ENCODE measurements at places on chromosomes 4 and X. TPM values are rescaled to one million over a fixed set of nuclear protein-coding genes. Genes with fewer than 3 reads are reported as not detected.

Gene DKK2
- total RNA-seq, result 3.1 TPM

Gene GRID2
- 21.8 TPM for total RNA-seq

Gene JCHAIN
- total RNA-seq, result not detected

Gene TMPRSS11E
- 0.16 TPM for total RNA-seq

Gene HTR2C
- 0.31 TPM for total RNA-seq

Gene NRK
- total RNA-seq, result 0.31 TPM

Gene TRIM61
- 2.5 TPM for total RNA-seq

Gene GABRQ
- total RNA-seq, result 0.47 TPM

Gene HDX
- total RNA-seq, result 17.8 TPM

Gene DCAF12L2
- total RNA-seq, result 9.0 TPM

Gene PNPLA4
- total RNA-seq, result 16.1 TPM

Gene TEX13C
- total RNA-seq, result under 0.01 TPM

Gene HMX1
- 0.16 TPM for total RNA-seq

Gene GLRB
- total RNA-seq, result 51.5 TPM

Gene GYPE
- 0.31 TPM for total RNA-seq

Gene F9
- total RNA-seq, result not detected

Gene NEUROG2
- total RNA-seq, result 10.1 TPM

Gene MRPL1
- total RNA-seq, result 40.9 TPM

Gene CTPS2
- total RNA-seq, result 33.4 TPM

Gene G3BP2
- total RNA-seq, result 395 TPM

Gene WWC2
- total RNA-seq, result 15.1 TPM

Gene PPP4R3C
- total RNA-seq, result not detected

Gene PAQR3
- 51.8 TPM for total RNA-seq

Gene CT55
- not detected for total RNA-seq

Gene TMEM156
- 0.31 TPM for total RNA-seq

Gene OPRPN
- total RNA-seq, result not detected

Gene WAS
- 0.16 TPM for total RNA-seq

Gene TRIML1
- not detected for total RNA-seq

Gene TMPRSS11D
- total RNA-seq, result not detected

Gene CITED1
- 3.0 TPM for total RNA-seq

Gene PASD1
- total RNA-seq, result not detected

Gene FMR1NB
- total RNA-seq, result not detected

Gene GRXCR1
- total RNA-seq, result not detected

Gene GSX2
- total RNA-seq, result 1.1 TPM

Gene IL2RG
- total RNA-seq, result not detected

Gene XKRX
- total RNA-seq, result 0.16 TPM

Gene SERTM2
- total RNA-seq, result 0.16 TPM

Gene ALB
- total RNA-seq, result 14.2 TPM

Gene IL21
- total RNA-seq, result not detected

Gene MAGEB1
- not detected for total RNA-seq

Gene ARHGEF38
- 0.62 TPM for total RNA-seq

Gene NAA10
- 17.6 TPM for total RNA-seq

Gene GNRHR
- total RNA-seq, result not detected

Gene CA5B
- total RNA-seq, result 7.0 TPM

Gene WNK3
- total RNA-seq, result 65.8 TPM

Gene MAGEC1
- not detected for total RNA-seq

Gene LINC00632
- 44.6 TPM for total RNA-seq

Gene PCDH7
- 115 TPM for total RNA-seq

Gene NPY5R
- 30.1 TPM for total RNA-seq
